ENCODE measurements at places on chromosomes 1 and 21. TPM values are rescaled to one million over a fixed set of nuclear protein-coding genes. Genes with fewer than 3 reads are reported as not detected.

Gene MEX3A
- 0.78 TPM for total RNA-seq

Gene ADGRB2
- 0.89 TPM for total RNA-seq

Gene RXFP4
- 5.6 TPM for total RNA-seq

Gene CYP4A11
- total RNA-seq = not detected

Gene DNAI4
- total RNA-seq = 12.0 TPM

Gene NHLH1
- total RNA-seq = 0.20 TPM

Gene IGSF21
- 0.37 TPM for total RNA-seq

Gene MPL
- total RNA-seq = 0.56 TPM

Gene SPOCD1
- 0.79 TPM for total RNA-seq

Gene CXADR
- total RNA-seq = 70.5 TPM

Gene CA14
- 0.28 TPM for total RNA-seq

Gene GJA9
- 1.4 TPM for total RNA-seq

Gene GBP1
- 21.2 TPM for total RNA-seq

Gene ROR1
- total RNA-seq = 7.1 TPM

Gene TTC22
- 88.7 TPM for total RNA-seq

Gene ASCL5
- total RNA-seq = not detected

Gene SLC6A17
- total RNA-seq = 0.06 TPM

Gene PCP4
- 6.5 TPM for total RNA-seq

Gene CNR2
- 0.09 TPM for total RNA-seq

Gene ST6GALNAC3
- 13.3 TPM for total RNA-seq

Gene PPT1
- total RNA-seq = 28.6 TPM

Gene OR2G6
- not detected for total RNA-seq

All from left colon (tissue), 2 donors.